Activated CD4-positive, alpha-beta memory T cell treated with anti-CD3 and anti-CD28 coated beads, Interleukin-2, amount 10 ng/mL, durations not matched to agents 7 days and 5 days (primary cell): ENCODE measurements at places on chromosomes 12 and 14.

DNA sequence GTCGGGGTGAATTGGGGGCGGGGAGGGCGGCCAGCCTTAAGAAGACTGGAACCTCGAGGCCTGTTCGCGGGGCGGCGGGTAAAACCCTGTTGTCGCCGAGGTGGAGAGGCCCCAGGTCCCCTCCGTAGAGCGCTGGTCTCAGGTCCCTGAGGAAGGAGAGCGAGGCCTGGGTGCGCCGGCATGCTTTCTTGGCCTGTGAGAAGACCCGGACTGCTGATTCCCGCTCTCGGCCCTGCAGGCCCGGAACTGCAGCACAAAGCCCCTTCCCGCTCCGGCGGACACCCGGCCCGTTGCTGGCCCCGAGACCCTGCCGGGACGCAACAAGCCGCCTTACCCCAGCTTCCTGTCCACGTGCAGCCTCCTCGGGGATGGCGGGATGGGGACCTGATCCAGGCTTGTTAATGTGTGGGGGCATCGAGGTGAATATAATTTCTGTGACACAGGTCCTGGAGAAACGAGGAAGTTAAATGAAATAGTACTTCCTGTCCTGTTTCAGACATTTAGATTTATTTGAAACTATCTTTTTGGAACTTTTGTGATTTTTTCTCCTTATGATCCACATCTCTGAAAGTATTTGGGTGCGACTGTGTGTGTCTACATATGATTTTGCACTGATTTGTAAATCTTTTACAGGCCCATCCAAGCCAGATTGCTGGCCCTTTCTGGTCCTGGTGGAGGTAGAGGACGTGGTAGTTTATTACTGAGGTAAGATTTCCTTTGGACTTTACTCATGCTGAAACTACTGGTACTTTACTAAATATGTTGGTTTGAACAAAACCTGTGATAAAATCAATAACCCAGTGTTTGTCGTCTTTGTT, 600 bp downstream of the PNN start:
- DNase-seq, result peak; percentile 45

GRCh38 chr12:118432812-118433545, 56.6 kb downstream of the SUDS3 start:
- no peak for DNase-seq

- no peak for DNase-seq
Measured at GRCh38 chr12:94078736-94079509, 69.5 kb upstream of the PLXNC1 start.

DNA sequence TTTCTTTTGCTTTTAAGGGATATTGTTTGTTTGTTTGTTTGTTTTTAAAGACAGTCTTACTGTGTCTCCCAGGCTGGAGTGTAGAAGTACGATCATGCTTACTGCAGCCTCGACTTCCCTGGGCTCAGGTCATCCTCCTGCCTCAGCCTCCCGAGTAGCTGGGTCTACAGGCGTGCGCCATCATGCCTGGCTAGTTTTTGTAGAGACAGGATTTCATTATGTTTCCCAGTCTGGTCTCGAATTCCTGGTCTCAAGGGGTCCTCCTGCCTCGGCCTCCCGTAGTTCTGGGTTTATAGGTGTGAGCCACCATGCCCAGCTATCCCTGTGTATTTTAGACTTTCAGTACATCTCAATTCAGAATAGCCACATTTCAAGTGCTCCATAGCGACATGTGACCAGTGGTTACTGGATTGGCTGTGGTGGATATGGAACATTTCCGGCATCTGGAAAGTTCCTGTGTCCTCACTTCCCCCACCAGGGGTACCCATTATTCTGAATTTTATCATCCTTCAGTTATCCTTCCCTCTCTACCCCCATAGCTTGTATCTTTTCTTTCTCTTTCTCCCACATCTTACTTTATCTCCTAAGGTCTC, 61.1 kb downstream of the HRK start:
- no peak for DNase-seq

- no peak for DNase-seq
Measured at GRCh38 chr14:79809849-79810612, 401.3 kb downstream of the DIO2 start.

- DNase-seq, result no peak
Measured at GRCh38 chr12:107468182-107468581, 217.4 kb upstream of the PWP1 start.

DNA sequence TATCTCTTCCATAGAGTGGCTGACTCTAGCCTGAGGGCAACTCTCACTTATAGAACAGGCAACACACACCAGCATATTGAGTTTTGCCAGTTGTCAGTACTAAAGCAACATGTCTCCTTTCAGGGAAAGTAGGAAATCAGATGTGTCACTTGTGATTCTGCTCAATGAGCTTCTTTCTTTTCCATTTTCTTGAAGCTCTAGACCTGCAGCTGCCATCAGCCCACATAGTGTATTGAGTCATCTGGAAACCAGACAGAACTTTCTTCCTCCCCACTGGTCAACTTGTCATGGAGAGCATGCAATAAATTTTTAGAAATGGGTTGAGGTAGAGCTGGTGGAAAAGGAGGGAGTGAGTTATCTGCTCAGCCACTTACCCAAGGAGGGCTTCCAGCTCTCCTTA, 209.0 kb upstream of the PLEKHG7 start:
- DNase-seq, result no peak

DNA sequence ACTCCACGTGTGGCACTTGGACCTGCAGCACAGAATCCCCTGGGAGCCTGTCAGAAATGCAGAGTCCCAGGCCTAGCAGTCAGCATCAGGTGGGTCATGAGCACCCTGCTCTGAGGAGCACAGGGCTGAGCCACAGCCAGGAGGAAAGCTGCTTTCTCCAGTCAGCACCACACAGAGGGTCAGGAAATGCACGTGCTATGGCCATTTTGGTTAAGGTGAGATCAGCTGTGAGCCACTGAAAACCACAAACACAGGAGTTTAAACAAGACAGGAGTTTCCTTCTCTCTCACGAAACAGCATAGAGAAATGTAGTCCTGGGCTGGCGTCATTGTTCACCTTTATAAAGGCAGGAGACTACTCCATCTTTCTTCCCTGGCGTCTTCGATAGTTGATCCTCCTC, 204.5 kb upstream of the SFSWAP start:
- DNase-seq, result no peak
